Mesothelial cell of epicardium (in vitro differentiated cells): ENCODE measurements at places on chromosomes 4 and X.

DNA sequence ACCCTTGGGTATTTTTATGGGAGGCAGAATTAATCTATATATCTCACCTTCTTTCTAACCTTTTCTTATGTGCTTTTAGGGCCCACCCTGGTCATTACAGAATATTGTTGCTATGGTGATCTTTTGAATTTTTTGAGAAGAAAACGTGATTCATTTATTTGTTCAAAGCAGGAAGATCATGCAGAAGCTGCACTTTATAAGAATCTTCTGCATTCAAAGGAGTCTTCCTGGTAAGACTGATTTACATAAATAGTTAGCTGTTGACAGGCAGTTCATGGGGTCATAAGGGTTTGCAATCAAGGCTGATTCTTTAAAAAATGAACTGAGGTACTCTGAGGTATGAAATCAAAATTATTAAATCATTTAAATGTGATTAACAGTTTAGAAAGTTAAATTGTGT, 71.5 kb downstream of the KIT start:
- no peak for DNase-seq

DNA sequence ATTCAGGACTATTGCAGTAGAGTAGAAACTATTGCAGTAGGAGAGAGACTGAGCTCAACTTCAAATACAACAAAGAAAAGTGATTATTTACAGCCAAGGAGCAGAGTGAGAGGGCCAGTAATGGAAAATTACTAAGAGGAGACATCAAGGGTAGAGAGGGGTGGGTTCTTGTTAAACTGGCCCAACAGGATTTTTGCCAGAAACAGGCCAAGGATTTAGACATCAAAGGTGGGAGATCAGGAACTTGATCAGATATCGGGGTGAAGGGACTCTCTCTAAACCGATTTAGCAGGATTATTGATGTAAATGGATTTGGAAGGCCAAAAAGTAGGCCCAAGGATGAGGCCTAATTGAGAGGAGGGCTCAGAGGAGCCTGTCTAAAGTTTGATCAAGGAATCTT, 64.8 kb downstream of the IRS4 start:
- no peak for DNase-seq

GRCh38 chr4:84317513-84317912, 181.6 kb downstream of the NKX6-1 start:
- DNase-seq = no peak

DNA sequence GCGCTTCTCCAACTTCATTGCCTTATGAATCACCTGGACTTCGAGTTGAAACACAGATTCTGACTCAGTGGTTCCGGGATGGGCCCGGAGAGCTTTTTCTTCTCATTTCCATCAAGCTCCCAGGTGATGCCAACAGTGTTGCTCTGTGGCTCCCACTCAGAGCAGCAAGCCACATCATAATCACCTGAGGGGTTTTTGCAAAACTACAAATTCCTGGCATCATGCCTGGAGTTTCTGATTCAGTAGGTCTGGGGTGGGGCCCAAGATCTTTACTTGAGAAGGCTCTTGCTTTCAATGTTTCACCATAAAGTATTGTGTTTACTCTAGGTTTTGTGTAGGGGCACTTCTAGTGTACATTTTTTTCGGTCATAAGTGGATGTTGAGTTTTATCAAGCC, 7.0 kb downstream of the MTM1 start:
- no peak for DNase-seq

- no peak for DNase-seq
Measured at GRCh38 chrX:115356369-115356768, 66.9 kb downstream of the LUZP4 start.

DNA sequence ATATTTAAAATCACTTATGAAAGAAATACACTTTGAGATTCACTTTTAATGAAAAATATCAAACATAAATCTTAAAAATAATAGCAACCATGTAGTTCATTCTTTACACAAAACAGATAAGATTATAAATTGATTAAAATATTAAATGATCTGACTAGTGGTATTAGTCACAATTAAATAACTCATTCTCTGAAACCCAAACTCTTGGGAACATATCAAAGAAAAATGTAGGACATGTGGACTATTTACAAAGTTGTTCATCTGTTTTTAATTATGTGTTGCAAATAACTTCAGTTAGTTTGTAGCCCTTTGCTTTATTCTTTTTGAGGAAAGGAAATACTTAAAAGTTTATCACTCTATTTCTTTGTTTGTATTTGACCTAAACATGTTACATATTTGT, 9.5 kb upstream of the GUCY1A1 start:
- DNase-seq = no peak

GRCh38 chrX:102126863-102127262, 1.4 kb downstream of the TCEAL2 start:
- no peak for DNase-seq

GRCh38 chr4:177427192-177427591, 15.0 kb downstream of the AGA start:
- no peak for DNase-seq
